Immature natural killer cell (primary cell): ENCODE measurements at places on chromosomes 4 and X. TPM values are rescaled to one million over a fixed set of nuclear protein-coding genes. Genes with fewer than 3 reads are reported as not detected.

ADH7 gene
- not detected for polyA plus RNA-seq

VCX gene
- not detected for polyA plus RNA-seq

TMEM47 gene
- polyA plus RNA-seq: not detected

NLRP2B gene
- not detected for polyA plus RNA-seq

NLGN3 gene
- polyA plus RNA-seq: not detected

GAGE12E gene
- polyA plus RNA-seq: not detected

KLHL4 gene
- polyA plus RNA-seq: not detected

MAGEB5 gene
- not detected for polyA plus RNA-seq

CCDC149 gene
- polyA plus RNA-seq: 0.20 TPM

GYG2 gene
- polyA plus RNA-seq: not detected

GABRE gene
- not detected for polyA plus RNA-seq

GRCh38 chrX:110146521-110146920 is 143.6 kb downstream of the TMEM164 start:
- DNase-seq: peak; percentile 20
- H3K4me3 ChIP-seq: no peak overlapping the region
- H3K27ac ChIP-seq: no peak overlapping the region
- H3K27me3 ChIP-seq: peaks cover 2% of the 10 kb centered on the region
- H3K36me3 ChIP-seq: no peaks in the 10 kb centered on the region

GRCh38 chrX:135520553-135521404 is at the start of gene INTS6L:
Gene INTS6L (plus strand): TSS chrX:135520660. CDS start chrX:135520993, 333 bp downstream.
- peak within 1 kb of the TSS; percentile 99 for H3K27ac ChIP-seq
- peak within 1 kb of the TSS; percentile 99 for H3K4me3 ChIP-seq
- peak; percentile 88 for DNase-seq
- no peaks in the 10 kb centered on the region for H3K36me3 ChIP-seq
- H3K4me1 ChIP-seq: peaks cover 38% of the 10 kb centered on the region
- H3K27me3 ChIP-seq: peaks cover 18% of the 10 kb centered on the region

GRCh38 chr4:10590896-10591295 is 93.7 kb downstream of the CLNK start:
- H3K4me1 ChIP-seq: peaks cover 50% of the 10 kb centered on the region
- no peak overlapping the region for H3K27ac ChIP-seq
- DNase-seq: no peak

DNA sequence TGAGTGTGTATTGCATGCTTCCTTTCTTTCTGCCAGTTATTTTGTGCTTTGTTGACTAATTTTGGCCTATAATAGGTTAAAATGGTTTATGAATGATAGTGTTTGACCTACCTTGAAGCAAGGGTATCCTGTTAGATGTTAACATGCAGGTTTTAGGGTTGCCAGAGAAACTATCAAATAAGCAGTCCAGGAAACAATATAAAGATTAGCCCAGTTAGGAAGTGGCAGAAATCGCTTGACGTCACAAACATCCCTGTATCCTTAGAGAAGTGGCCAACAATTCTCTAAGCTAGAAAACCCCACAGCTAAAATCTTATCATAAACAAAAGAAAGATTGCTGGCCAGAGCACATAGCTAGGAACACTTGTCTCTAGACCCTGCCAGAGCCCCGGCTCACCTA is 3.8 kb downstream of the NAP1L5 start:
- peaks cover 21% of the 10 kb centered on the region for H3K4me1 ChIP-seq
- peaks cover 29% of the 10 kb centered on the region for H3K36me3 ChIP-seq
- H3K4me3 ChIP-seq: no peak overlapping the region
- H3K27me3 ChIP-seq: peaks cover 6% of the 10 kb centered on the region
- H3K27ac ChIP-seq: no peak overlapping the region

GRCh38 chr4:96263291-96263690 is 423.4 kb downstream of the PDHA2 start:
- DNase-seq: no peak
- peaks cover 6% of the 10 kb centered on the region for H3K4me1 ChIP-seq
- H3K36me3 ChIP-seq: no peaks in the 10 kb centered on the region
- H3K27ac ChIP-seq: no peak overlapping the region
- no peak overlapping the region for H3K4me3 ChIP-seq

DNA sequence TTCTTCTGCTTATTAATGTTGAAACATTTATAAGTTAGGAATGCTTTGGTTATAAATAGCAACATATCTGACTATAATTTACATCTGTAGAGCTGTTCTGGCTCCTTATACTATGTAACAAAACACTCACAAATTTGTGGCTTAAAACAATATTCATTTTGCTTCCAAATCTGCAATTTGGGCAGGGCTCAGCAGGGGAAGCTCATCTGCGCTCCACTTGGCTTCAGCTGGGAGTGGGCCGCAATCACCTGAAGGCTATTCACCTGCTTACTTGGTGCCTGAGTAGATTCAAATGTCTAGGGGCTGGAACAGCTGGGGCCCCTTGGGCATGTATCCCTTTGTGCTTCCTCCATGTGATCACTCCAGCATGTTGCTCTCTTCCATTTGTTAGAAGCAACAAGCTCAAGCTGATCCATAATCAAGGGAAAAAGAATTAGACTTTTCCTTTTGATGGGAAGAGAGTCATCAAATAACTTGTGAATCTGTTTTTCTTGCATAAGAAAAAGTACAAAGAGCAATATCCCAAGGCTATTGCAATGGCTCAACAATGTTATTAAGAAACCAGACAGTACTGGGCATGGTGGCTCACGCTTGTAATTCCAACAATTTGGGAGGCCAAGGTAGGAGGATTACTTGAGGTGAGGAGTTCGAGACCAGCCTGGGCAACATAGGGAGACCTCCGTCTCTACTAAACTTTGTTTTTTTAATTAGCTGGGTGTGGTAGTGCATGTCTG is 34.8 kb upstream of the CBR4 start:
- H3K4me3 ChIP-seq: no peak overlapping the region
- DNase-seq: no peak
- H3K36me3 ChIP-seq: no peaks in the 10 kb centered on the region

DNA sequence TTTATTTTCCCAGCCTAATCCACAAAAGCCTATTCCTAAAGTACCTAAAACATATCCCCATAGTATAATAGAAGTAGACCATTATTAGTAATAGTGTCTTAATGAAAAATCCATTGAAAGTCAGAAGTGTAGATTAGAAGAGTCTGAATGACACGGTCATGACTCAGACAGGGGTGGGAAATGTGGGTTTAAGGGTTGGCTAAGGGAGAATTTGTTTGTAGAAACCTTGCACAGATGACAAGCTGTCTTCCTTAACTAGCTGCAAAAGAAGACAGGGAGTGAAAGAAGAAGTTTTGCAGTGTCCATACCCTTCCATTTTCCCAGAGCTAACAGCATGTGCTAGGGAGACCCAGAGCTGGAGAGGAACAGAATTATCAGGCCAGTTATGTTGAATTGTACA is 242.7 kb upstream of the ETNPPL start:
- H3K27ac ChIP-seq: no peak overlapping the region
- no peaks in the 10 kb centered on the region for H3K27me3 ChIP-seq

GRCh38 chrX:29890646-29891200 is 324.6 kb upstream of the MAGEB2 start:
- no peak overlapping the region for H3K4me3 ChIP-seq
- no peak overlapping the region for H3K27ac ChIP-seq
- no peaks in the 10 kb centered on the region for H3K4me1 ChIP-seq
- no peak for DNase-seq
- H3K36me3 ChIP-seq: no peaks in the 10 kb centered on the region

DNA sequence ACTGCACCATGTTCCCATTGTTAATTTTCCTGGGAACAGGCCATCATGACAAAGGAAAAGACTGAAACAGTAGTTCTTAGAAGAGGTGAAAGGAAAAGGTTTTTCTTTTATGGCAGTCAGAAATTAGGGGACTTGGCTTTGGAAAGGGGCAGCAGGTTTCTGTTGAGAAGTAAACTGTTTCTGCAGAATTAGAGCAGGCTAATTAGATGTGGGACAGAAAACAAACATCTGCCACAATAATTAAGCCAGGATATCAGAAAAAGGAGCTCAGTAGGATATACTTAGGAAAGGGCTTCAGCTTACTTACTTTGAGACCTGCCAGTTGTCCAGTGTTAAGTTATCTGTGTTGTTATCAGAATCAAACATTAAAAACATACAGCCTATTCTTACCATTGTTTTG is 36.7 kb upstream of the STPG2 start:
- DNase-seq: no peak
- no peaks in the 10 kb centered on the region for H3K27me3 ChIP-seq
- H3K36me3 ChIP-seq: peaks cover 3% of the 10 kb centered on the region
- H3K4me3 ChIP-seq: no peak overlapping the region
- no peaks in the 10 kb centered on the region for H3K4me1 ChIP-seq
- no peak overlapping the region for H3K27ac ChIP-seq

- no peaks in the 10 kb centered on the region for H3K27me3 ChIP-seq
- no peaks in the 10 kb centered on the region for H3K4me1 ChIP-seq
- H3K4me3 ChIP-seq: no peak overlapping the region
- H3K27ac ChIP-seq: no peak overlapping the region
- DNase-seq: no peak
- H3K36me3 ChIP-seq: no peaks in the 10 kb centered on the region
Measured at GRCh38 chr4:151665785-151666127, 95.1 kb downstream of the GATB start.

DNA sequence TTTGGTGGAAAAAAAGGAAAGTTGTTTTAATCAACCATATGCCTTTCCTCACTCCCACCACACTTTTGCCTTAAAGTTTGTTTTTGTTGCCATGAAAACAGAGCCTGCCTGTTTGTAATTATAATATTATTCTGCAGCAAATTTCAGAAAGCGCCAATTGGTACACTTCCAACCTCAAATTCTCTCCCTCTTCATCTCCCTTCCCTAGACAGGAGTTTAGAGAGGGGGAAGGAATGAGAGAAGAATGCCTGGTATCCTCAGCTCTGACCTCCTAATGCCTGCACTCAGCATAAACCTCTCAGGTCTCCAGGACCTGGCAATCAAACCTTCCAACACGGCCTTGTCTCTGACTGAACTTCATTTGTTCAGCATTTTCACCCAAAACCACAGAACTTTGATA is 138.4 kb upstream of the HCCS start:
- no peak for DNase-seq
- H3K4me3 ChIP-seq: no peak overlapping the region
- no peaks in the 10 kb centered on the region for H3K4me1 ChIP-seq
- H3K36me3 ChIP-seq: no peaks in the 10 kb centered on the region

DNA sequence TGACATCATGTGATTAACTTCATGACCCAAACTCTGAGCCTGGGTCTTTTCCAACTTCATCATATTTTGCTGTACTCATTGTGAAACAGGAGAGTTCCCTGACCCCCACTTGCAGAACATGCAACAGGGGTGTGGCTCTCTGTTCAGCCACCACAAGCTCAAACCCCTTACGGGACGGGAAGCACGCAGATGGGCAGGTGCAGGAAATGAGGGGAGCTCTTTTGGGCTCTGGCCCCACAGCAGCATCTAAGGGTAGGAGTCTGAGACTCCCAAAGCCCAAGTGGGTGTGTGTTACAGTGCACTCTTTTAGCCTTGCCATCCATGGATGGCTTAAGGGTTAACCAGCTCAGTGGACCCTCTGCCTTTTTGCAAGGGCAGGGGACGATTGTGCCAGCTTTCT is 599.5 kb upstream of the SMIM31 start:
- H3K4me3 ChIP-seq: no peak overlapping the region
- H3K27ac ChIP-seq: no peak overlapping the region
- no peaks in the 10 kb centered on the region for H3K27me3 ChIP-seq
- no peaks in the 10 kb centered on the region for H3K4me1 ChIP-seq
- no peak for DNase-seq

GRCh38 chr4:174404677-174405076 is 117.6 kb downstream of the HPGD start:
- no peaks in the 10 kb centered on the region for H3K36me3 ChIP-seq
- DNase-seq: no peak
- no peaks in the 10 kb centered on the region for H3K27me3 ChIP-seq
- H3K27ac ChIP-seq: no peak overlapping the region
- H3K4me1 ChIP-seq: no peaks in the 10 kb centered on the region
- H3K4me3 ChIP-seq: no peak overlapping the region

DNA sequence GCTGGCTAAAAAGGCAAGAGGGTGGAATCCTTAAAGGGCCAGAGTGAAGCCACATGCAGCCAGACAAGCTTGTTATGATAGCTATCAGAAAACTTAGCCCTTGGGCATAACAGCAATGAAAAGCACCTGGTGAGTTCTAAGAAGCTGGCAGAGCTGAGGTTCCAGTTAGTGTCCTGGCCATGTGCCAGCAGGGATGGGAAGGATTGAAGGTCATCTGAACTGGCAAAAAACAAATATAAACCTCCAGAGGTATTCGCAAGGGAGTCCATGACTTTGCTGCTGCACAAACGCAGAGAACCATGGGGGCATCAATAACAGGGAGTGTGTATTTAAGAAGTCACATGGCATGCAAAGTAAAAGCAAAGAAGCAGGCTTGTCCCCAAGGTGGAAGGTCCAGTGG is 208.9 kb downstream of the FAM47A start:
- no peaks in the 10 kb centered on the region for H3K4me1 ChIP-seq
- no peak overlapping the region for H3K27ac ChIP-seq
- no peaks in the 10 kb centered on the region for H3K36me3 ChIP-seq

DNA sequence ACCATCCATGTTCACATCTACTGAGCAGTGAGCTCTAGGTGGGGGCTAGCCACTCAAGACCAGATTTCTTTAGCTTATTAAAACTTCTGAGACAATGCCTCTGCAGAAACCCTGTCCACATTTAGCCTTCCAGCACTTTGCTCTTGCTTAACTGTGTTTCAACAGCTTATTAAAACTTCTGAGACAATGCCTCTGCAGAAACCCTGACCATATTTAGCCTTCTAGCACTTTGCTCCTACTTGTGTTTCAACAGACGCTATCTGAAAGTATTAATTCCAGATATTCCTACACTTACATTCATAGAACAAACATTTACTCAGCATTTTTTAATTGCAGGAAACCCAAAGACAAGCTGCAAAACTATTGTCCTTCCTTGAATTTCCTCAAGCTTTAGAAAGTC is 91.9 kb downstream of the SEL1L3 start:
- H3K27me3 ChIP-seq: no peaks in the 10 kb centered on the region
- H3K4me3 ChIP-seq: no peak overlapping the region

DNA sequence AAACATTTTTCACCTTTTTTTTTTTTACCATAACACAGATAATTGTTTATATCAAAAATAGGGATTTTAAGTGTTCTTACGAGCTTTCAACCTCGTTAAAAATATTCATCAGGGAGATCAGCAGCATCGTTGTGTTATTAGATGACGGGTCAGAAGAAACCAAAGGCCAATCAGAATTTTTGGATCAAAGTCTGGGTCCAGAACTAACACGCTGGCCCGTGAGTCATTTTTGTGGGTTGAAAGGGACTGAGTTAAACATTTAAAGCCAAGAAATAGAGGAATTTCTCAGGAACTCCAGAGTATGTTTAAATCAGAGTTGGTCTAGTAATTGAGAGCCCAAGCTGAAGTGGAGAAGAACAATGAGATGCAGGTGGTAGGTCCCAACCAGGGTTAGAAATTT is 170.8 kb downstream of the TLL1 start:
- DNase-seq: no peak
- H3K27ac ChIP-seq: no peak overlapping the region
- H3K4me3 ChIP-seq: no peak overlapping the region
- H3K4me1 ChIP-seq: no peaks in the 10 kb centered on the region
- H3K36me3 ChIP-seq: no peaks in the 10 kb centered on the region

- peak overlapping the region; percentile 68 for H3K4me3 ChIP-seq
- DNase-seq: no peak
- peaks cover 5% of the 10 kb centered on the region for H3K27me3 ChIP-seq
- no peak overlapping the region for H3K27ac ChIP-seq
Measured at GRCh38 chr4:30717208-30718020, 2.8 kb upstream of the PCDH7 start.
